GM03348 (cell line): ENCODE measurements at places on chromosomes 5 and 9.
A peak's percentile ranks its signal among the peaks of the same experiment; 100 is the strongest.

GRCh38 chr9:96071076-96071814, 195.8 kb downstream of the ERCC6L2 start:
- DNase-seq = peak; percentile 58

DNA sequence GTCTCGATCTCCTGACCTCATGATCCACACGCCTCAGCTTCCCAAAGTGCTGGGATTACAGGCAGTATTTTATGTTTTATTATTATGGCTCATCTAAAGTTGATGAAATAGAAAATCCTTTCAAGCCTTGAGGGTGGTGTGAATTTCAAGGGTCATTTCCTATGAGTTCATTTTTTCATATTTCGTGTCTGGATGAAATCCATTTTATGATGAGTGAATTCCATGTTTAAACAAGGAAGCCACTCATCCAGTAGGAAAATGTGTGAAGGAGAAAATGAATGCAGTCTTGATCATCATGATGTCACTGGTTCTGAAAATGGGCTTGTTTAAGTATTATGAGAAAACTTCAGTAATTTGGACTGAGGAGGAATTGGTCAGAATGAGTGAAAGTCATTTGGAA, 74.6 kb upstream of the ZSWIM6 start:
- DNase-seq = no peak

DNA sequence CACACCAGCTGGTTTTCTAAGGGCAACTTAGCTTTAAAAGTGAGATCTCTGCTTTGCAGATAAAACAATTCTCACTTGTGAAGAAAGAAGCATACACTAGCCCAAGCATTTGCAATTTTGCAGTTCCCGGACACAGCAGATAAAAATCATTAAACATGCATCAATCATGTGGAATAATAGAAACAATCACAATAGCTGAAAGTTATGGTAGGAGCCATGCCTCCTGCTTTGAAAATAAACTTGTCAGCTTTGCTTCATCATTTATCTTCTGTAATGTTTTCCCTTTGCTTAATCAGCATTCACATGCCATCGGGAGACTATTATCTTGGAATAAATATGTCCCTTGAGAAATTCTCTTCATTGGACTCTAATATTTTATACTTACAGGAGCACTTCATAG, 60.3 kb upstream of the DAB2 start:
- no peak for DNase-seq

- no peak for DNase-seq
Observed at GRCh38 chr5:59704936-59705335, 188.6 kb downstream of the PDE4D start.

GRCh38 chr9:132241840-132242620, 80.2 kb downstream of the NTNG2 start:
- no peak for DNase-seq

GRCh38 chr5:156505101-156505500, 178.1 kb downstream of the SGCD start:
- no peak for DNase-seq

- DNase-seq = peak; percentile 10
Observed at GRCh38 chr9:32500768-32501167, 25.2 kb downstream of the RIGI start.

DNA sequence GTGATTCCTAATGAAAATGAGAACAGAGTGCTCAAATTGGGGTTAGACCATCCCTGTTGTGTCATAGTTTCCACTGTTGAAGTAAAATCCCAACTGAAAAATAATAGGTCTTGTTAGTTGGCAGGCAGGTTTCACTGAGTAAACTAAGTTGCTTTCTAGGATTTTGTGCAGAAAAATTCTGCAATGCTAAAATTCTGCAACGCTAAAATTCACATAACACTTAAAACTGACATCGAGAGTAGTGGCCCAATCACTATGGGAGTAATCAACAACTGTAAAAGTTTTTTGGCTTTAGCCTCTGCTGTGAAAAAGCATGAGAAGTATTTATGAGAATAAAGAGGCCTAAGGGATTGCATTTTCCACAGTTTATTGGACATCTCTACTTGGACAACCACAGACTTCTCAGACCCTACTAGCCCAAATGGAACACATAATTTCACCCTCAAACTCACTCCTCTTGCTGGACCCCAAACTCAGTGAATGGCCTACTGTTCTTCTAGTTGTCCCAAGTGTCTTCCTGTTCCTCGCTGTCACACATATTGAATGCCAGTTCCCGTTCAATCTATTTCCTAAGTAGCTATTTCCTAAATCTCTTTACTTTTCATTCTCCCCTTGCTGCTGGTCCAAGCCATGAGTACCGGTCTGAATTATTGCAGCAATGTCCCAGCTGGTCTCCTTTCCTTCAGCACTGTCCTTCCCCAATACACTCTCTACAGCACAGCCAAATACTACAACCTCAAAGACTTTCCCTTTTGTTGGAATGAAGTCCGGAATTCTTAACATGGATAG, 355.4 kb downstream of the PDE4D start:
- no peak for DNase-seq

DNA sequence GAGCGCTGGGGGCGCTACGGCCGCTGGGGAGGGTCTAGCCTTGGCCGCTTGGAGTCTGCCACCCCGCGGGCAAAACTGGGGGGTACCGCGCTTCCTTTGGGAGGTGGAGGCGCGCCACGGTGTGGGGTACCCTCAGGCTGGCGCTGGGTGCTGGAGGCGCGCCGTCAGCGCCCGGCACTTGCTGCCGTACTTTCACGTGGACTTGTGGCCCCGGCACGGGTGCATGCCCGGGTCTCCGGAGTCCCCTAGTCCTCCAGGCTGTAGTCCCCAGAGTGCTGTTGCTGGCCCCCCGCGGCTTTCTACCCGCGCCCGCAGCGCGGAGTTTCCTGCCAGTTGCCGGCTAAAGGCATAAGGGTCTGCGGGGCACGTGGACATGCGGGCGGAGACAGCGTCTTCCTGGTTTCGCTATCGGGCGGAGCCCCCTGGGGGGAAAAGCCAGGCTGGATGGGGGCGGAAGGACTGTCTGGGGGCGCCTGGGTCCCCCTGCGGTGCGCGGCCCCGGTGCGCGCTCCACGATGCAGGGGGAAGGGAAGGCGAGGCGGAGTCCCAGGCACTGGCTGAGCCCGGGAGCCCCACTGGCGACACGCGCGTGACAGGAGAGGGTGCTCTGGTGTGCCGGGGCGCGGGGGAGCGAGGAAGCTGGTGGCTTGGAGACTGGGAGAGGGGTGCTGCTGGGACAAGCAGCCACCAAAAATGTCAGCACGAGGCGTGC, 666 bp downstream of the PPARGC1B start:
- peak; percentile 44 for DNase-seq

GRCh38 chr9:127682351-127683136, 24.2 kb upstream of the CFAP157 start:
- peak; percentile 20 for DNase-seq

DNA sequence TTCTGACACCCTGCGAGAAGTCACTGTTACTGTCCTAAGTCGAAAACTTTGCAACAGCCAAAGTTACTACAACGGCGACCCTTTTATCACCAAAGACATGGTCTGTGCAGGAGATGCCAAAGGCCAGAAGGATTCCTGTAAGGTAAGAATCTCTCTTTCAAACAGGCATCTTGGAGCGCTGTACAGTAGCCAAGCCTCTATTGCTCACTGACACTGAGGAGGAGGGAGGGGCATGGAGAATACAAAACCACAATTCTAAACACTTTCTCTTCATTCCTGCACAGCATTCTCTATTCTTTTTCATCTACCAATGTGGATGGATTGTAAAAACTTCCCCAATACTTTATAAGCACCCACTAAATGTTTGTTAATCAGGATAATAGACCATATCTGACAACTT, 7.4 kb downstream of the GZMK start:
- DNase-seq = peak; percentile 29
